ENCODE measurements at places on chromosomes 7 and 10.

GRCh38 chr10:78523453-78523852, 489.8 kb downstream of the RPS24 start:
- DNase-seq, result no peak

- no peak for DNase-seq
Measured at GRCh38 chr10:30057421-30057841, 2.0 kb downstream of the JCAD start.

DNA sequence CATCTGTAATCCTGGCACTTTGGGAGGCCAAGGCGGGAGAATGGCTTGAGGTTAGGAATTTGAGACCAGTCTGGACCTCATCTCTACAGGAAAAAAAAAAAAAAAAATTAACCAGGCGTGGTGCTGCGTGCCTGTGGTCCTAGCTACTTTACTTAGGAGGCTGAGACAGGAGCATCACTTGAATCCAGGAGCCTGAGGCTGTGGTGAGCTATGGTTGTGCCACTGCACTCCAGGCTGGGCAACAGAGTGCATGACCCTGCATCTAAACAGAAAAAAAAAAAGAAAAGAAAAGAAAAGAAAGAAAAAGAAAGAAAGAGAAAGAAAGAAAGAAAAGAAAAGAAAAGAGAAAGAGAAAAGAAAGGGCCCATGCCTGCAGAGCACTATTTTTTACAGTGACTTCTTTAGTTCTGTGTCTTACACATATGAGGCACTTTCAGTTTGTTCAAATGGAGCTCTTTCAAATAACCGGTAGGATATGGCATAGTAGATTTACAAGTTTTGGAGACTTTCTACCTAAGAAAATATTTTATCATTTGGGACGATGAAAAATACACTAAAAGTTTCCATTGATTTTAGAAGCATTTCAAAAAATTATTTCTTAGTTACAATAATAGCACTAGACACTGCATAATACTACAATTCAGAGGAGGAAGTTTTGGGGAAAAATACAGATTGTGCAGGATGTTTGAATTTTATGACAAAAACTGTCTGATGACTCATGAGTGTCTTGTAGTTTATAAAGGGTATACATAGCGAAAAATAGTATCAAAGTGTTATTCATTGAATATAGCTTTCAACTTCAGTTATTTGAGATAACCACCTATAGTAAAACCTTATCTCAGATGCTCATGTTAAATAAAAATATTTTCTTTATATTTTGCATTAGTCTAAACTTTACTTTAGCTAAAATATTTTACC, 75.9 kb downstream of the MDFIC start:
- no peak for DNase-seq

DNA sequence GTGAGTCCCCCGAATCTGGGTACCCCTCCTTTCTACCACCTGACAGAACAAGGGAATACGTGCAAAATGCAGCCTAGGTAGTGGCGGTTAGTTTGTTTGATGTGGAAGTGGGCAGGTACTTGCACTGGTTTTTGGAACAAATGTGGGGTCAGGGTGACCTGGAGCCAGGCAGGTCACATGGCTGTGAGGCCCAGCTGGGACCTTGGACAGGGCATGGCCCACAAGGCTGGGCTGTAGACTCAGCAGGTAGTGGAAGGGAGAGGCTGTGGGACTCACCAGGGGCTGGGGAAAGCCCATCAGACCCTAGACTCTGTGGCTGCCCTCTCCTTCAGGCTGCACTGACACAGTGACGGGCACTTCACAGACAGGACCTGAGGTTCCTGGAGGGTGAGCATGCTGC, 159.9 kb upstream of the ADCY1 start:
- DNase-seq, result no peak

DNA sequence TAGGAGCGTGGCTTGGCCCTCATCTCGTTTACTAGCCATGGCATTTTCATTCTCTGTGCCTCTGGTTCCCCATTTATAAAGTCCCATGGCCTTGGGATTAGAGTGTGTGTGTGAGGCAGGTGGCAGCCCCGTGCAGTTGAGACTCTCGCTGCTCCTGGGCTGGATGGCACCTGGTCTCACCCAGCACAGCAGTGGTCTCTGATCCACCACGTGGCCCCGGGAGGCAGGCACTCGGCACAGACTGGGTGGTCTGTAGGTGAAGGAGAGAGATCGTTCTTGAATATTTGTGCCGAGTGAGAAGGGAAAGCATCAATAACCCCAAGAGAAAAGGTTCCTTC, 50.4 kb downstream of the CALML3 start:
- DNase-seq, result peak; percentile 54

DNA sequence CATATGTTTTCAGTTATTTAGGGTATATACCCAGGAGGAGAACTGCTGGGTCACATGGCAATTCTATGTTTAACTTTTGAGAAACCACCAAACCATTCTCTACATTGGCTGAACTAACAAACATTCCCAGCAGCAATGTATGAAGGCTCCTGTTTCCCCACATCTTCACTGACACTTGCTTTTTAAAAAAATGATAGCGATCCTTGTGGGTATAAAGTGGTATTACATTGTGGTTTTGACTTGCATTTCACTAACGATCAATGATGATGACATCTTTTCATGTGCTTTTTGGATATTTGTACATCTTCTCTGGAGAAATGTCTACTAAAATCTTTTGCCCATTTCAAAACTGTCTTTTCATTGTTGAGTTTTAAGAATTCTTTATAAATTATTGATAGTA, 51.2 kb upstream of the ANAPC16 start:
- no peak for DNase-seq

- DNase-seq, result no peak
Measured at GRCh38 chr10:96918214-96919002, 86.3 kb downstream of the LCOR start.

DNA sequence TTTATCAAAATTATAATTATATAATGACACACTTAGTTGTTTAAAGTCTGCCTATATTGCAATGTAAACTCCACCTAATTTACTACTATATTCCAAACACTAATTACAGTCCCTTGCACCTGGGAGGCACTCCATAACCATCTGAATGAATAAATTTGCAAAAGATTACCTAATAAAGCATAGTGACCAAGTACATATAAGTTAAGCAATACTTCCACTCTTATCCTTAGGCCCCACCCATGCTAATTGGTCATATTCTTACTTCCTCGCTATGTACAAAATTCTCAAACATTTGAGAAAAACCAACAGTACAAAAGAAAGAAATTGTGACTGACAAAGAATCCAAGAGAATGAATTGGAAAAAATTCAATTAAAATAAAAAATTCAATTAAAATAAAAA, 65.3 kb downstream of the ZFAND4 start:
- DNase-seq, result no peak

GRCh38 chr7:52287698-52288097, 747.7 kb upstream of the POM121L12 start:
- DNase-seq, result no peak

DNA sequence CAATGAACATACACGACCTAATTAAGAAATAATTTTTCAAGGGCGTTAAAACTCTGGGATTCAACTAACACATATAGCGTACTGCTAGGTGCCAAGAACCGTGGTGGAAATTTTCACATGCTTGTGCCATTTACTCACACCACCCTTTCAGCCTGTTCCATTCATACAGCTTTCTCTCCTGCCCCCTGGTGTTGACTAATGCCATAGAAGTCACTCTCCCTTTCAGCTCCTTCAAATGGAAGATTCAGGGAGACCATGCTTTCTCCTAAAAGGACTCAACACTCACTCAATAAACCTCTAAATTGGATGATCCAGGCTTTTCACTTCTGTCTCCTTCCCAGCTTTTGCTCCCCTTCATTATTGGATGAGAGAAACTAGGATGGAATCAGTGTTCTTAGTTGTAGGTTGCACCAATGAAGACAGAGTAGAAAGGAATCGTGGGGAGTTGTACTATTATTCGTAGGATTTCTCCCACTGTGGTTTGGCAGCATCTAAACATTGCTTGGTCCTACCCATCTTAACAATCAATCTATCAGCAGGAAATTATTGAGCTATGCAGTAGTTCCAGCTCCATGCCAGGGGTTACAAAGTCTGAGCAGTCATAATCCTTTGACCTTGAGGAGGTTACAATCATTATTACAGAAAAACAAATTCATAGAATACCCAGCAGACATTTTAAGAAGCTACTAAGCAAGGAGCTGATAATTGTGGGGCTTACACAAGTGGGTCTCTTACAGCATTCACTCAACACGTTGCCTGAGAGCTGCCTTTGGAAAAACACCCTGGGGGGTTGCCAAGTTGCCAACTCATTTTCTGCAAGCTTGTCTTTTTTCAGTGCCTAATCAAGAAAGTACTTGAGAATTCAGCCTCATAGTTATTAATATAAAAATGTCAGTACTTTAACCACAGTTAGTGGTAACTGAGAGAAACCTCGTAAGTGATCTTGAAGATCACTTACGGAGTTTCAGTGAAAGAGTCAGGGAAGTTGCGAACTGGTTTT, 2.8 kb upstream of the PPP1R3C start:
- no peak for DNase-seq

DNA sequence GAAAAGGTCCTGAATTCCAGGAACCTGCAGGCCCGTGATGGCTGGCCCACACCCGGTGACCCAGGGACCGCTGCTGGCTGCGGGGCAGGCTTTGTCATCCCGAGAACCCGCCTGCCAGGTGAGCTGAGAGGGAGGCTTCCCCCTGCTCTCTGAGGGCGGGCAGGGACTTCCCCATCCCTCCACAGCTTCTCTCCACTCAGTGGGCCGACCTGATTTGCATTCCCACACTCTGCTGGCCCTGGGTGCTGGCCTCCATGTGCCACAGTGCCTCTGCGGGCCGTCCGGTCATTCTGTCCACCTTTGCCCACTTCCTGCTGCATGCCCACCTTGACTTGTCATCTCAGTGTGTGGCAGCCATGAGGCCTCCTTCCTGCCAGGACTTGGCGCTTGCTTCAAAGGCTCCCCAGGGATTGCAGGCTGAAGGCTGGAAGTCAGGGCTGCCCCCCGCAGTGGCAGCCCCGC, 35.3 kb downstream of the PALD1 start:
- no peak for DNase-seq

GRCh38 chr10:73018632-73019031, 64.0 kb upstream of the PLA2G12B start:
- DNase-seq, result no peak

GRCh38 chr7:1665549-1666316, 4.3 kb upstream of the ELFN1 start:
- DNase-seq, result peak; percentile 71

- DNase-seq, result no peak
Measured at GRCh38 chr10:102585026-102585425, 59.3 kb upstream of the TRIM8 start.

DNA sequence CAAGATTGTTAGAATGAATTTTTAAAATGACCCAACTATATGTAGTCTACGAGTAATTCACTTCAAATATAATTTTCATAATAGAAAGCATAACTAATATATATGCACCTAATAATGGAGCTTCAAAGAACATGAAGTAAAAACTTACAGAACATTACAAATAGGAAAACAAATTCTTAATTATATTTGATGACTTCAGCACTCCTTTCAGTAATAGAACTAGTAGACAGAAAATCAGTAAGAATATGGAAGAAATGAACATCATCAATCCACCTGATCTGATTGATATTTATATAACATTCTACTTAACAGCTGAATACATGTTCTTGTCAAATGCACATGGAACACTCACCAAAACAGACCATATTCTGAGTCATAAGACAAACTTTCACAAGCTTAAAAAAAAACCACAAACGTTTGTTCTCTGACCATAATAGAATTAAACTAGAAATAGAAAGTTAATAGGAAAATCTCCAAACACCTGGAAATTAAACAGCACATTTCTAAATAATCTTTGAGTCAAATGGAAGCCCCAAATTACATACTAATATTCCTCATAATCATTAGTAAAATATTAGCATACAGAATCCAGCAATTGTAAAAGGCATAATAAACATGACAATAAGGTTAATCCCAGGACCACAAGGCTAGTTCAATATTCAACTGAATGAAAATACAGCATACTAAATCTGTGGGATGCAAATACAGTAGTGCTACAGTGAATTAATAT, 48.0 kb downstream of the BRAF start:
- no peak for DNase-seq

GRCh38 chr10:43878386-43878785, 229.7 kb upstream of the ZNF32 start:
- peak; percentile 78 for DNase-seq

Data from posterior vena cava (tissue), 2 donors.